Immature natural killer cell (primary cell): ENCODE measurements at places on chromosomes 12 and 14.

GRCh38 chr14:58739674-58740073 lies 101.9 kb downstream of the DACT1 start:
- no peak for DNase-seq

- DNase-seq: no peak
These were observed 941 bp downstream of the ZDHHC17 start for GRCh38 chr12:76764856-76765255.

DNA sequence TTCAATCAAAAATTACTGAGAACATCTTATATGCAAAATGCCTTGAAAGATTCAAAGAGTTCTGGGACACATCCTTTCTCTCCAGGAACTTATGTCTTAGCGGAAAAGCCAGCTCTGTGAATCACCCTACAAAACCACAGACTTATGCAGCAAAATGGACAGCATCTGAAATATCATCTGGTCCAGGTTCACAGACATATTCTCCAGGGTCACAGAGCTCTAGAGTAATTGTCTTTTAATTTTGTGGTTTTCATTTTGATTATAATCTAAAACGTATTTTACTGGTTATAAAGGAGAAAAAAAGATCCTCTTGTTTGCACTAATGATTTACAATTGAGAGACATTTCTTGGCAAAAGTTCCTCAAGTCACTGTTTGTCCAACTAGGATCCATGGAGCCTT lies 246.2 kb downstream of the MSRB3 start:
- DNase-seq: no peak

GRCh38 chr14:94342334-94342934 lies 19.3 kb upstream of the SERPINA6 start:
- no peak for DNase-seq

- DNase-seq: no peak
These were observed 23.9 kb downstream of the TC2N start for GRCh38 chr14:91843437-91843836.

DNA sequence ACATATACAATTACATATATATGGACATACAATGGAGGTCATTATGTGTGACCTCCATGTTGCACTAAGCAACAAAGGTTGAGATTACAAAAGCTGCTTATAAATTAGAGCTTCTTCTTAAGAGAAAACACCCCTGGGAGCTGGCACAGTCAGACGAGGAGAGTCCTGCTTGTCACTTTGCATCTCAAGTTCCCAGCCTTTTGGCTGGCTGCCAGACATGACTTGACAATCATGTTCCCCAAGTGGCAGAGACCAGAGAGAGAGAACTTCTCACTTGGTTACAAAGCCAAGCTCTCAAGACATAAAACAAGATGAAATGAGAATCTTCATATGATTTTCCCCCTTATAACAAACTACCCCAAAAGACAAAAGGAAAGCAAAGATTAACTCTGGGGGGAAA lies 8.5 kb upstream of the SYNJ2BP start:
- DNase-seq: no peak

- no peak for DNase-seq
These were observed 115.7 kb downstream of the PLXNC1 start for GRCh38 chr12:94263905-94264561.

GRCh38 chr14:89493877-89494634 lies 77.0 kb upstream of the FOXN3 start:
- DNase-seq: no peak

GRCh38 chr14:52356025-52356424 lies 41.9 kb downstream of the PTGER2 start:
- no peak for DNase-seq

DNA sequence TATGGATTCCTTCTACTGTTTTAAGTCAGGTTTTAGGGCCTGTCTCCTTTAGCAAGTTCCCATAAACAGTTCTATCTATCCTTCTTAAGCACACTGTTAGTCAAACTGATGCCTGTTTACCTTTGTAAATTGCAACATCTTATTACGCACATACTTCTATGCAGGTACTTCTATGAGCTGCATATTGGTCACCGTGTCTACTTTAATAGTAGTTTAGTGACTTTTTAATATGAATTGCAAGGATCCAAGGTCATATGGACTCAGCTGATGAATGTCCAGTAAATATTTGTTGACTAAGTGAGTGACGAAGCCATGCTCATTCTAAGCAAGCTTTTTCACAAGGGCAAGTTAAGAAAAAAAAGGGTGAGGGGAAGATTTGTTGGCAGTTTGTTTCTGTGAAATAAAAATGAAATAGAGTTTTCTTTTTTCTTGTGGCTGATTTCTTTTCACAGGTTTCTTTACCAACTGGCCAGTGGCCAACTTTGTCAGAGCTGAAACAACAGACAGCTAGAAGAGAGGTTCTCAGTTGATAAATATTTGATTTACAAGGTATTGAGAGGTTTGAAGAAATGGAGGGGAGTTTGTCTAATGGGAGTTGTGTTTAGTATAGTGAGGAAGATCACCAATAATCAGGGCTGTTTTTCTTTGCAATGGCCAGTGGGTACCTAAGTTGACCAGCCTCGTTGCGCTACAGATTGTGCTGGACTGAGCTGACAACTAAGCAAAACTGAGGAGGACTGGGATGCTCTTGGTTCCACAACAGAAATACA lies 141.1 kb downstream of the SLC15A5 start:
- DNase-seq: no peak
